GM12878 (cell line): ENCODE measurements at places on chromosomes 4 and X. TPM values are rescaled to one million over a fixed set of nuclear protein-coding genes. Genes with fewer than 3 reads are reported as not detected.

- no peak overlapping the region for H3K27ac ChIP-seq
- no peak overlapping the region for H3K4me3 ChIP-seq
- no peaks in the 10 kb centered on the region for H3K4me1 ChIP-seq
- no peaks in the 10 kb centered on the region for H3K27me3 ChIP-seq
- H3K36me3 ChIP-seq = no peaks in the 10 kb centered on the region
Measured at GRCh38 chr4:86233681-86234080, 126.2 kb downstream of the MAPK10 start.

DNA sequence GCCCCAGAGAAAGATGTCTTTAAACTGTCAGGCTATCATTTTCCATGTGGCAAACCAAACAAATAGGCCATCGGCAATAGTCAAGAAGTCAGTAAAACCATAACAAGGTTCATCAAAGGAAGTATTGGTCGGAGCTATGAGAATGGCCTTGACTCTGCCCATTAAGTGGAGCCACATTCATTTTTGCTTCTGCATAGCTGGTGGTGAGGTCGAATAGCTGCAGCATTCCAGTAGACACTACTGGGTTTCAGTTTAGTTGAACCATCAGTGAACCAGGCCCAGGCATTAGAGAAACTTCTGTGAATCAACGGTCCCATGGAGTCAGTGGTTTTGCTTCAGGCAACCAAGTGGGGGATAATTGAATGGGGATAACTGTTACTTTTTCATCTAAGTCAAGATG lies 92.0 kb upstream of the MED14 start:
- no peaks in the 10 kb centered on the region for H3K36me3 ChIP-seq
- no peak overlapping the region for H3K27ac ChIP-seq
- no peak for DNase-seq
- no peaks in the 10 kb centered on the region for H3K4me1 ChIP-seq
- H3K27me3 ChIP-seq = no peaks in the 10 kb centered on the region

GRCh38 chrX:1941321-1941720 lies 326.5 kb downstream of the ASMT start:
- no peaks in the 10 kb centered on the region for H3K27me3 ChIP-seq
- H3K4me1 ChIP-seq = no peaks in the 10 kb centered on the region
- no peak overlapping the region for H3K4me3 ChIP-seq
- DNase-seq = no peak
- H3K27ac ChIP-seq = no peak overlapping the region

DNA sequence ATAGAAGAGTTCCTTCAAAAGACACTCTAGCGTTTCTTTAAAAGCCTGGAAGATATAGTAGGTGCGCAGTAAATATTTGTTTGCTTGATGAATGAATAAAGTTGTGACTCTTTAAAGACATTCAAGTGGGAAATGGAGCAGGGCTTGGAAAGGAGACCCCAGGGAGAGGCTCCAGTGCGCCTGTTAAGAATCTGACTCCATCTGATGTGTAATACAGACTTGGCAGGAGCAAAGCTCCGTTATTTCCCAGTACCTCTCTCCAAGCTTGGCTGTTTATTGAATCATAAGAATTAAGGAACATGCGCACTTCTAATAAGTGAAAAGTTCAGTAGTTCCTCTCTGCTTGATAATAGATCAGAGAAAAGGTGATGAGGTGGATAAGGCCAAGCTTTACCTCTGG lies 18.8 kb upstream of the KLHL8 start:
- no peaks in the 10 kb centered on the region; the same call in 1 of the 2 replicates for H3K4me1 ChIP-seq
- H3K4me3 ChIP-seq = no peak overlapping the region
- no peak for DNase-seq
- no peak overlapping the region for H3K27ac ChIP-seq

The FHDC1 gene
- total RNA-seq = 0.05 and 0.08 TPM in 2 replicates

- no peak overlapping the region for H3K4me3 ChIP-seq
- no peaks in the 10 kb centered on the region; the same call in 1 of the 2 replicates for H3K27me3 ChIP-seq
- no peaks in the 10 kb centered on the region for H3K36me3 ChIP-seq
Measured at GRCh38 chr4:25563071-25563564, 92.5 kb upstream of the SLC34A2 start.

DNA sequence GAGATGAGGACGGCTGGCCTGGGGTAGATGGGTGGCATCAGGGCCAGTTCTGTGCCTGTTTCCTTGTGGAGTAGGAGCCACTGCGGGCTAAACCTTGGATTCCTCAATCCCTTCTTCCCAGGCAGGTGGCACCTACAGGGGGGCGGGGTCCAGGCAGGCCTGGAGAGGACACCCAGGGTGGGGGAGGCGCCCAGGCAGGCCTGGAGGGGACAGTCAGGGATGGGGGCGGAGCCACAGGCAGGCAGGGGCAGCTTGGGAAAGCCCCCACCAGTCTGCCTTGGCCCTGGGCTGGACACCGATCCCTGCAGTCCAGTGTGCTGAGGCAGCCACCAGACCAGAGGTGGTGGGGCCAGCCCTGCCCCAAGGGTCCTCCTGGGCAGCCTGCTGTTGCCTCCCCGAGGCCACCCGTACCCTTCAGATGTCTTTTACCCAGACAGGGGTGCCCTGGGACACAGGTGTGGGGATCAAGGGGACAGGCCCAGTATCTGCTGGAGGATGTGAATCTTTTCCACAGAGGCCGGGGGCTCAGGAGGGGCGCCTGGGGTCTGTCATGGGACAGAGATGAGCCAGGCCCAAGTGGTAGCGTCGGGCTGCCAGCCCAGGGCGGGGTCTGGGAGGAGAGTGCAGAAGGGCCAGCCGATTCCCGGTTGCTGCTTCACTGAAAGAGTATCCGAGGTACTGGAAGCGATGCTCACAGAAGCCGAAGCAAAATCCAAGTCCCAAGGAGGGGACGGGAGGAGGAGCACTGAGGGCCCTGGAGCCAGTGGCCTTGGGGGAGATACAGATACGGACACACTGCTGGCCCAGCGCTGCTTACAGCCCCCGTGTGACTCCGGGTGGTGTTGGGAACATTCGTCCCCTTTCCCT lies 34.5 kb downstream of the LRPAP1 start:
- H3K27ac ChIP-seq = no peak overlapping the region
- H3K36me3 ChIP-seq = no peaks in the 10 kb centered on the region
- DNase-seq = no peak
- no peaks in the 10 kb centered on the region for H3K27me3 ChIP-seq

The PABPC1L2B gene
- not detected in 2 replicates for total RNA-seq

The SLIT2 gene
- total RNA-seq = 0.05 and 0.24 TPM in 2 replicates

The IL2RG gene
- total RNA-seq = 155 and 159 TPM in 2 replicates

GRCh38 chr4:17066236-17066635 lies 167.8 kb upstream of the LDB2 start:
- no peak overlapping the region for H3K27ac ChIP-seq
- H3K36me3 ChIP-seq = no peaks in the 10 kb centered on the region
- no peak overlapping the region for H3K4me3 ChIP-seq
- no peaks in the 10 kb centered on the region for H3K4me1 ChIP-seq
- H3K27me3 ChIP-seq = no peaks in the 10 kb centered on the region
- DNase-seq = no peak

GRCh38 chr4:40530961-40531635 lies 98.6 kb downstream of the RBM47 start:
- H3K36me3 ChIP-seq = peaks cover 19% of the 10 kb centered on the region
- H3K4me3 ChIP-seq = no peak overlapping the region
- peaks cover 12% of the 10 kb centered on the region for H3K4me1 ChIP-seq
- no peak overlapping the region for H3K27ac ChIP-seq

The NDNF gene
- total RNA-seq = 0.08 and 0.26 TPM in 2 replicates

- H3K4me1 ChIP-seq = no peaks in the 10 kb centered on the region
- H3K27me3 ChIP-seq = no peaks in the 10 kb centered on the region
- no peak overlapping the region for H3K27ac ChIP-seq
- H3K36me3 ChIP-seq = peaks cover 3% of the 10 kb centered on the region; the same call in 1 of the 2 replicates
Measured at GRCh38 chr4:80029364-80029763, 43.7 kb downstream of the ANTXR2 start.

The CT45A10 gene
- not detected in 2 replicates for total RNA-seq

The EDA2R gene
- 8.1 and 8.4 TPM in 2 replicates for total RNA-seq

The DMD gene
- 3.8 and 4.4 TPM in 2 replicates for total RNA-seq

GRCh38 chr4:186366326-186366725 lies 100.3 kb downstream of the F11 start:
- H3K27me3 ChIP-seq = no peaks in the 10 kb centered on the region
- H3K27ac ChIP-seq = no peak overlapping the region
- H3K36me3 ChIP-seq = no peaks in the 10 kb centered on the region
